ENCODE measurements at places on chromosomes 12 and 14.

GRCh38 chr12:90211017-90211416, 502.4 kb upstream of the ATP2B1 start:
- DNase-seq, result peak; percentile 61

DNA sequence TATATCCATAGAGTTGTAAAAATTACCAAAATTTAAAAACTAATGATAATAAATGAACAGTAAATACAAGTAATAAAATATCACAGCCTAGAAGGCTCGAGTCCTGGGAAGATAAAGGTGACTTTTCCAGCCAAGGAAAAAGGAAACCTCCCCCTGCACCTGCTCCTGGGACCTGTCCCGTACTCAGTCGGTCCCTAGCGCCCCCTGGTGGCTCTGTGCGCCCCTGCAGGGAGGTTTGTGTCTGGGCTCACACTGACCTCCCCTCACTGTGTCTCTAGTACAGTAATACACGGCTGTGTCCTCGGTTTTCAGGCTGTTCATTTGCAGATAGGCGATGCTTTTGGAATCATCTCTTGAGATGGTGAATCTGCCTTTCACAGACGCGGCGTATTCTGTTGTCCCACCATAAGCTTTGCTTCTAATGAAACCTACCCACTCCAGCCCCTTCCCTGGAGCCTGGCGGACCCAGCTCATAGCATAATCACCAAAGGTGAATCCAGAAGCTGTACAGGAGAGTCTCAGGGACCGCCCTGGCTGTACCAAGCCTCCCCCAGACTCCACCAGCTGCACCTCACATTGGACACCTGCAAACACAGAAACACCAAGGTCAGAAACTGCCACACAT, 1030.4 kb downstream of the TMEM121 start:
- DNase-seq, result peak; percentile 68

- no peak for DNase-seq
Measured at GRCh38 chr12:114404926-114405518, 922 bp downstream of the TBX5 start.

DNA sequence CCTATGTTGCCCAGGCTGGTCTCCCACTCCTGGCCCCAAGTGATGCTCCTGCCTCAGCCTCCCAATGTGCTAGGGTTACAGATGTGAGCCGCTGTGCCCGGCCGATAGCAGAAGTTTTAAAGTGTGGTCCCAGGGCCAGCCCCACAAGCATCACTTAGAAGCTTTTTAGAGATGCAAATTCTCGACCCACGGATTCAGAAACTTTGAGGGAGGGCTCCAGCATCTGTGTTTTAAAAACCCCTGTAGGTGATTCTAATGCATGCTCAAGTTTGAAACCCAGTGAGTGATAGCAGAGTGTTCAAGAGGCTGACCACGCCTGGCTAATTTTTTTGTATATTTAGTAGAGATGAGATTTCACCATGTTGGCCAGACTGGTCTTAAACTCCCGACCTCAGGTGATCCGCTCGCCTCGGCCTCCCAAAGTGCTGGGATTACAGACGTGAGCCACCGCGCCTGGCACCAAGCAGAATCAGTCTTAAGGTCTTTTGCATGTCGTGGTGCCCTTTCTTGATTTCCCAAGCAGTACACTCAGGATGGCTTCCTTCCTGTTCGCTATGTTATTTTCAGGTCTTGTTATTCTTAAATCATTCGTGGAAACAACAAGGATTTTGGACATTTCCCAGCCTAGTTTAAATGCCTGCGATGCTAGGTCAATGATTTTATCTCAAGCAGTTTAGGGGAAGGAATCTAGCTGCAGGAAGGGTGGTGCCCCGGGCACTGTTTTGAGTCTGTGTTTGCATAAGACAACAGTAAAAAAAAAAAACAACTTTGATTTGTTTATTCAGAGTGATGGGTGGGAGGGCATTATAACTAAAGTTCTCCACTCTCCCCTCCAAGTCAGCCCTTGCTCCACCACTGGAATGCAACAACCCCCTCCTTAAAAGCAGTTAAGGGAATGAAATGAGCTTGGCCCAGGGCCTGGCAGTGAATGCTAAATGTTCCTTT, 9.2 kb upstream of the RILPL2 start:
- DNase-seq, result no peak

- DNase-seq, result peak; percentile 31
Measured at GRCh38 chr14:100578552-100578951, 8.7 kb downstream of the BEGAIN start.

GRCh38 chr12:106910202-106910601, 45.5 kb upstream of the TMEM263 start:
- DNase-seq, result no peak
